ENCODE measurements at places on chromosomes 6 and 20.

- DNase-seq = peak; percentile 64
Measured at GRCh38 chr20:17969278-17969883, 563 bp downstream of the MGME1 start.

GRCh38 chr6:12719017-12719416, 2.5 kb downstream of the PHACTR1 start:
- peak; percentile 6 for DNase-seq

DNA sequence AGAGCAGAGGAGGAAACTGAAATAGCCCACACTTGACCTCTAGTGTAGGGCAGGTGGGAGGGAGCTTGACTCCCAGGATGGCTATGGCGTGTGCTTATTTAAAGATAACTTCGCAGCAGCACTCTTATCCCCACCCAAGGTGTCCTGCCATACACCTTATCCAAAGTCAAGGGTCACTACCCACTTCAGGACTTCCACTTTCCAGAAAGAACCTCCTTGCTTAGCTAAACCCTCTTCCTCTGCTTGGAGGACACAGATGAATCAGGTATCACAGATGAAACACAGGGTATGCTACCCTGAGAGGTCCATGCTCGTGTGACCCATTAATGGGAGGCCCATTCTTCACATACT, 2.3 kb downstream of the RIN2 start:
- DNase-seq = no peak

DNA sequence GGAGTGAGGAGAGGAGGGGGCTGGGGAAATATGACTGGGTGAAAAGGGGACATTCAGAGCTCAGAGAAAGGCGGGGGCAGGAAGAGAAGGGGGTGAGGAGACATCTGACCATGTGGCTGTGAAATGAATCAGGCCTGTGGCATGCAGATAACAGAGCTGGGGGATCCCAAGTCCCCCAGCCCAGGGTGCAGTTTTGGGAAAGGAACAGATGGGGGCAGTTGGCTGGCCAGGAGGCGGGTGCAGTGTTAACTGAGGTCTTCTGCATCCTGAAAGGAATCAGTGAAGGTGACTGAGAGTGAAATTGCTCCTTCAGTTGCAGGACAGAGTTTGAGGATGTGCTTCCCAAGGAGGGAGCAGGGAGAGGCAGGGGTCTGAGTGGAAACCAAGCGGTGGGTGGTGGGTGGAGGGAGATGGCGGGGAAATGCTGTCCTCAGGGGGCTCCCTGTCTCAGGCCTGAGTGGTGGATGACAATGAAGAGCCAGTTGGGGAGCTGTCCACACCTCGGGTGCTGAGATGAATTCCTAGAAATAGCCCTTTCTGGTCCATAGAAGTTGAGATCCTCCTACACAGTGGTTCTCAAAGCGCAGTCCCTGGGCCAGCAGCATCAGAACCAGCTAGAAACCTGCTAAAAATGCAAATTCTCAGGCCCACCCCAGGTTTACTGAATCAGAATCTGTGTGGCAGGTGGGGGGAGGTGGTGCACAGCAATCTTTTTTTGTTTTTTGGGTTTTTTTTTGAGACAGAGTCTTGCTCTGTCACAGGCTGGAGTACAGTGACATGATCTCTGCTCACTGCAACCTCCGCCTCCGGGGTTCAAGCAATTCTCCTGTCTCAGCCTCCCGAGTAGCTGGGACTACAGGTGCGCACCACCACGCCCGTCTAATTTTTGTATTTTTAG, 26.0 kb upstream of the CCDC167 start:
- DNase-seq = peak; percentile 48

- peak; percentile 17 for DNase-seq
Measured at GRCh38 chr6:83258517-83258916, 65.4 kb downstream of the RWDD2A start.

DNA sequence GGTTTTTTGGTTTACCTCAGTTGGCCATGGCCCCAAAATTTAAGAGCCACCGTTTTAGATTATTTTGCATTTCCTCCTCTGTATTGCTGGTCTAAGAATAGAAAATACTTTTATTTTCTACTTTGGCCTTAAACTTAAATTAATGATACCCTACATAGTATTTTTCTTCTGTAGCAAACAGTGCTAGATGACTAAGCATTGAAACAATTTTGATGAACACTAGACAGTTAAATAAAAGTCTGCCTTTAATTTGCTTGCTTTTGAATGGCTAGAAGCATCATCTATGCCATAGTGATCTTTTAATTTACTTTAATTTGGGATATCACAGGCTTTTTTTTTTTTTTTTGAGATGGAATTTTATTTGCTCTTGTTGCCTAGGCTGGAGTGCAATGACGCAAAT, 106.4 kb downstream of the CD109 start:
- DNase-seq = peak; percentile 22

DNA sequence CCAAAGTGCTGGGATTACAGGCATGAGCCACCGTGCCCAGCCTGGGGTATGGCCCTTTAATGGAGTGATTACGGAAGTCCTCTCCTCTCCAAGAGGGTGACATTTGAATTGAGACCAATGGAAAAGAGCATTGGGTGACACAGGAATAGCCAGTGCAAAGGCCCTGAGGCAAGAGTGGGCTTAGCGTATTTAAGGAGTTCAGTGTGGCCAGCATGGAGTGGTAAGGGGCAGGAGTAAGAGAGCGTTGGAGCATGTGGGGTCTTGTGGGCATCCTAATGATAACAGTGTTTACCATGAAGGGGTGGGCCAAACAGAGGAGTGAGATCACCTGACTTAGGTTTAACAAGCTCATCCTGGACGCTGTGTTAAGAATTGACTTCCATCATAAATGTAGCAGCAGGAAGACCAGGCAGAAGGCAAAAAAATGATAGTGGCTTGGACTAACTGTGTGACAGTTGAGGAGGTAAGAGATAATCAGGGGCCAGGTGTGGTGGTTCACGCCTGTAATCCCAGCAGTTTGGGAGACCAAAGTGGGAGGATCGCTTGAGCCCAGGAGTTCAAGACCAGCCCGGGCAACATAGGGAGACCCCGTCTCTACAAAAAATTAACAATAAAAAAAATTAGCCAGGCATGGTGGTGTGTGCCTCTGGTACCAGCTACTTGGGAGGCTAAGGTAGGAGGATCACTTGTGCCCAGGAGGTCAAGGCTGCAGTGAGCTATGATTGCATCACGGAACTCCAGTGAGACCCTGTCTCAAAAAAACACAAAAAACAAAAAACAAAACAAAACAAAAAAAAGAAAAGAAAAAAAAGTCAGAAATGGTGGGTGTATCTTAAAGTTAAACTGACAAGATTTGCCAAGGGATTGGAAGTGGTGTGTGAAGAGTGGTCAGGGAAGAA, 40.7 kb downstream of the TAF8 start:
- DNase-seq = no peak

GRCh38 chr6:4981761-4982160, 22.1 kb downstream of the RPP40 start:
- DNase-seq = no peak

GRCh38 chr20:57192311-57192710, 74.1 kb downstream of the BMP7 start:
- no peak for DNase-seq

DNA sequence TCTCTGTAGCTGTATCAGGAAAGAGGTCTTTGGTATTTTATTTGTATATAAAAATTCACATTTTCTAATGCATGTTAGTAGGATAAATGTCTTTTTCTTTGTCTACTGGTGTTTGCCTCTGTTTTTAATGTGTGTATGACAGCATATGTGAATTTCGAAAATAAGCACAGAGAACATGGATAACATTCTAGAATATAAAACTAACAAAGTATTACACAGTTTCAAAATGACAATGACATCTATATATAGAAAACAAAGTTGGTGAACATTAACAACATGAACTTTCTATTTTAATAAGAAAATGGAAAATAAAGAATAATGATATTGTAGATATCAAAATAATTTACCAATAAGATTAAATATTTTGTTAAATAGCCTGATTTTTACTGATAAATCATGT, 608.0 kb downstream of the COL12A1 start:
- no peak for DNase-seq

DNA sequence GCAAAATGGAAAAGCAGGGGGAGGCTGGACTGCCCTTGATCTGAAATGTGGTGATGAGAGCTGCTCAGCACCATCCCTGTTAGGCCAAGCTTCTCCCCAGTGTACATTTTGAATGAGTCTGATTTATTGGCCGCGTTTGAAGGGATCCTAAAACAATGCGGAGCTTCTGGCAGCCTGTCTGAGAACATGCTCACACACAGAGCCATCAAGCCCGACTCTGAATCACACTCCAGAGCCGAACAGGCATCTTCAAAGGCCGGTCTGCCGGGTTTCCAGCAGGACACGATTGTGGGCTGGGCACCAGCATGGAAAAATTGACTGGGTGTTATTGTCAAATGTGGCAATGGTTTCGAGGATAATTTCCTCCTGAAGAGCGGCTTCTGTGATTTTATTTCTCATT, 235.9 kb downstream of the TFAP2C start:
- peak; percentile 9 for DNase-seq

DNA sequence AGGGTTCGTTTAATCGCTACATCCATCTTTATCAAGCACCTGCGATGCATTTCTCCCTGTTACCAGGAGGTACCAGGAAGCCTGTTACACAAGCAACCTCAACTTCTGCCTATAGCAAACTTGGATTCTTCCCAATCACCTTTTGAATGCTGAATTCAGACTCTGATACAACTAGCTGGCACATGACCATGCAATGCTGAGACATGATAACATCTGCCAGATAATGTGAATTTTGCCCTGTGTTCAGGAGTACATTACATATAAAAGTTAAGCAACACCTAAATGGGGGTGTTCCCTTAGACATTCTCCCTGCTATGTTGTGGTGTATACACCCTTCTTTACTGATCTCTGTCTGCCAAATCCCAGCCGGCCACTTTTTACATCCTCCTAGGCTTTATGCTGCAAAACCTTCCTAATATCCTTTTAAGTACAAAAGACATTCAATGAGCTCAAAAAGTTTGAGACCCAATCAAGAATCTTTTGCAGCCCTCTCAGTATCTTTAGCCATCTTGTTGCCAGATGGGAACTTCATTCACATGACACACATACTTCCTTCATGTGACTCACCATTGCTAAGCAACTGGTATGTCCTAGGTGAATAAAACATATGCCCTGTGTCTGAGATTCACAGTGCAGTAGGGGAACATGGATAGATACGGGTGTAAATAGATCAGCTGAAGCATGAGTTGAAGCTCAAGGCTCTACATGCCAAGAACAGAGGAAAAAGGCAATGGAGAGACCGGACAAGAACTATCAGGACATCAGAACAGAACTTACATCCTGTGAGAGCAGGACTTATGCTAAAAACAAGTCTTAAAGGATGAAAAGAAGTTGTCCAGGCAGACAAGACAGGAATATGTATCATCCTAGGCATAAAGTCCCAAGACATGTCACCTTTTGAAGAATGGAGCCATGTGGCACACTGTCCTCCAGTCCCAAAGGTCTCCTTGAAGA, 84.3 kb downstream of the ZHX3 start:
- peak; percentile 88 for DNase-seq

DNA sequence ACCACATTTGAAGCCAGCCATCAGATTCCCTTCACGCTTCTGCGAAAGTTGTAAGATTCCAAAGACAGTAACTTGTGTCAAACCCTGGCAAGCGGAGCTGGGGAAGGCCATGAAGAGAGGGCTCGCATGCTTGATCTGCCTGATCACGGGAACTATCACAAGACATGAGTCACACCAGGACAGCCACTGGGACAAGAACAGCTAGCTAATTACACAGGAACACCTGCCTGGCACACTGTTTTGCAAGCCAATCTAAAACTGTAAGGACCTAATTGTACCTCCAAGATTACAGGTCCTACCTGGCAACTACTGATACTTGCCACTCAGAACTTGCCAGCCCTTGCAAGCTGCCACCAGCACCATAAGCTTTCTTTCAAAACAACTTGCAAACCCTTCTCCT, 289.3 kb downstream of the KIF16B start:
- no peak for DNase-seq

DNA sequence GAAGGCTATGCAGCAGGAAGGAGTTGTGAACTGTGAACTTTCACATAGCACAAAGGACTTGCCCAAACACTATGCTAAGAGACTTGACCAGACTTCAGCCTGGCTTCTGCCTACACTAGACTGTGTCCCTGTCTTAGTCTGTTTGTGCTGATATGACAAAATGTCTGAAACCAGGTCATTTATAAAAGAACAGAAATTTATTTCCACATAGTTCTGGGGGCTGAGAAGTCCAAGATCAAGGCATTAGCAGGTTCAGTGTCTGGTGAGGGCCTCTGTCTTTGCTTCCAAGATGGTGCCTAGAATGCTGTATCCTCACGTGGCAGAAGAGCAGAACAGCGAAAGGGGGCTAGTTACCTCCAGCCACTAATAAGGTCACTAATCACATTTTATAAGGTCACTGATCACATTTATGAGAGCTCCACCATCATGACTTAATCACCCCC, 16.0 kb upstream of the MCM3 start:
- DNase-seq = no peak

GRCh38 chr6:143357152-143357551, 93.3 kb downstream of the ADAT2 start:
- DNase-seq = no peak

DNA sequence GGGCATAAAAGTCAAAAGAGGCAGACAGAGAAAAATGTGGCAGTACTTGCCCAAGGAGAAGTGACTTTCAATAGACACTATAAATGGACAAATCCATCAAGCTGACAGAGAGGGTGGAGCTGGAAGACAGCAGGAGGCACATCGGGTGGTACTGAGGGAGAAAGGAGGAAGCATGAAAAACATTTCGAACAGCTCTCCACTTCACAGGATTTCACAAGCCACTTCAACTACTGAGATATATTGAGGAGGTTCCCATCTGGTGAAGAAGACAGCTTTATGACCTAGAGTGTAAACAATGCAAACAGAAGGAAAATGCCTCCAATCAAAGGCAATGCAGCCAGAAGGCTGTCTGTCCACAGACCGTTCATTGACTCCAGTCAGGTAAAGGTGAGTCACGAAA, 259.4 kb upstream of the ECI2 start:
- DNase-seq = no peak

DNA sequence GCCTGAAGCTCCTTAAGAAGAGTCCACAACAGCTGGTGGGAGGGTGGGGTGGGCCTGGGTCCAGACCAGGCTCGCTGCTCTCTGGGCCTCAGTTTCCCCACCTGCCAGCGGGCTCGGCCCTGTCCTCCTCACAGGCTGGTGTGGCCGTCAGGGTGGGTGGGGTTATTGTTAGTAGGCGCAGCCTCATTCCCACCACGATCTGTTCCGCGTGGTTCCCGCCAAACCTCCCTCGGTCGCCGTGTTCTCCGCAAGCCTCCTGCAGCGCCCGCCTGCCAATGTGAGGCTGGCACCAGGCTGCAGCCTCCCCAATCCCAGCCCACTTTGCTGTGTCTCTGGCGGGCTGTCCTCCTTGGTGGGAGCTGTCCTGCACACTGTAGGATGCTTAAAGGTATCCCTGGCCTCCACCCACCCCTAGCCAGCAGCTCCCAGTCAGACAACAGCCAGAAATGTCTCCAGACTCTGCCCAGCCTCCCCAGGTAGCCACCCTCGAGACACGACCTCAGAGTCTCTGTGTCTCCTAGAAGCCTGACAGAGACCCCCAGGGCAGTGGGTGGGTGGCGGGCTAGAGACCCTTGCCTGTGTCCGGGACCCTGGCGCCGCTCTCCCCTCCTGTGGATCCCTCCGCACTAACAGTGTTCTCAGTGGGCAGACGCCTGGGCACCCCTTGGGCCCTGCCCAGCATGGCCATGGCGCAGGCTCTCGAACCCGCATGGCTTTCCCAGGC, 15.3 kb downstream of the SLC17A9 start:
- DNase-seq = no peak

- DNase-seq = peak; percentile 32
Measured at GRCh38 chr20:32482442-32483261, 102.5 kb downstream of the NOL4L start.

GRCh38 chr20:38300438-38300837, 3.5 kb upstream of the BPI start:
- DNase-seq = no peak
